H9 (cell line): ENCODE measurements at places on chromosomes 5 and 9.

DNA sequence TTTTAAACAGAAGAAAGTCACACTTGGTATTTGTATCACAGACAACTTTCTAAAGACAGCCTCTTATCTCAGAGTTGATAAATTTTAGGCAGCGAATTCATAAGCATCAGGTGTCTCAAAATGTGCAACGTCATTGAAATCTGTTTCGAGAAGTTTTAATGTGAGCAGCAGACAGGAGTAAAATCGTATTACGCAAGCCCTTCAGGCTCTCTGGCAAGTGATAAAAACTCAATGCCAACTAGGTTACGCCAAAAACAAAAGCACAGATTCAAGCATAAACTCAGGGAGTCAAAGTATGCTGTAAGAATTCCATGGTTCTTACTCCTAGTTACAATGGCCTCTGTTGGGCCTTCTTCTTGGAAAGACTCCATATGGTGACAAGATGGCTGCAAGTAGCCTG, 244.7 kb downstream of the SEMA5A start:
- DNase-seq = no peak
- no peak overlapping the region for H3K27ac ChIP-seq
- no peak overlapping the region for H3K4me3 ChIP-seq
- H3K27me3 ChIP-seq = no peaks in the 10 kb centered on the region
- no peaks in the 10 kb centered on the region for H3K4me1 ChIP-seq

DNA sequence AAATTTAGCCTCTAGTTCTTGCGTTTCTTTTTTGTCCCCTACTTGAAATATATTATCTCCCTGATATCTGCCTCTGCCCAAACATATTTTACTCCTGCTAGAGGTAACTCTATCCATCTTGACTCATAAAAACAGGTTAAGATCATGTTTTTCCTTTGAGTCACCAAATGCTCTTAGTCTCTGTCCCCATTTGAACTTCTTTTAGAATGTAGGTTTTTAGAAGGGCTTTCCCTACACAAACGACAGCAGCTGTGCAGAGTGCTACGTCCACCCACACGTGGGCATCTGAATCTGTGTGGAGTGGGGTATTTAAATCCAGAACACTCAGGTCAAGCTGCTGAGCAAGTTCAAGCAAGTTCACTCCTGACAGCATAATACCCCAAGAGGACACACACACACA, 2.2 kb downstream of the HSD17B3 start:
- H3K36me3 ChIP-seq = peaks cover 3% of the 10 kb centered on the region; the same call in 1 of the 2 replicates
- no peaks in the 10 kb centered on the region; the same call in 1 of the 2 replicates for H3K27me3 ChIP-seq
- DNase-seq = no peak
- no peak overlapping the region for H3K4me3 ChIP-seq
- no peak overlapping the region for H3K27ac ChIP-seq

DNA sequence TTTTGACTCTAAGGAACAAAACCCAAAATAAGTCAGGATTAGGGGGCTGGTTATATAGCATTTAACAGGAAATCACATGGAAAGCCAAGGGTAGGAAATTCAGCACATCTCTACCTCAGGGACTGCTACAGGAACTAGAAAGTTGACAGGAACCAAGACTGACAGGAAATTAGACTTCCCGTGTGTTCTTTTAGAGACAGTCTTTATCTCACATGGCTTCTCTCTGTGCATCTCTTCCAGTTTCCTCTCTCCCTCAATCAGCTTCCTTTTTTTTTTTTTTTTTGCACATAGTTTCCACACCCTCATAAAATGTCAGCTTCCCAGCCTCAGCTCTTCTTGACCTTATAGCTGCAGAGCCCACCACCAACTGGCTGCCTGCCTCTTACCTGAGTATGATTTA, 4.8 kb downstream of the RECK start:
- H3K4me3 ChIP-seq = no peak overlapping the region
- no peak overlapping the region for H3K27ac ChIP-seq
- H3K27me3 ChIP-seq = no peaks in the 10 kb centered on the region

- no peaks in the 10 kb centered on the region for H3K36me3 ChIP-seq
- peak overlapping the region; percentile 78 for H3K27ac ChIP-seq
- H3K27me3 ChIP-seq = no peaks in the 10 kb centered on the region
- H3K4me3 ChIP-seq = no peak overlapping the region
- H3K4me1 ChIP-seq = peaks cover 16% of the 10 kb centered on the region; the same call in 1 of the 2 replicates
Observed at GRCh38 chr5:59126708-59127573, 544.1 kb downstream of the RAB3C start.

GRCh38 chr5:92605591-92605990, 975.4 kb downstream of the NR2F1-AS1 start:
- no peaks in the 10 kb centered on the region for H3K36me3 ChIP-seq
- no peaks in the 10 kb centered on the region for H3K27me3 ChIP-seq
- H3K4me1 ChIP-seq = no peaks in the 10 kb centered on the region
- no peak overlapping the region for H3K4me3 ChIP-seq
- no peak overlapping the region for H3K27ac ChIP-seq
- DNase-seq = no peak

- H3K4me1 ChIP-seq = no peaks in the 10 kb centered on the region
- peaks cover 63% of the 10 kb centered on the region for H3K27me3 ChIP-seq
- no peak overlapping the region for H3K27ac ChIP-seq
- H3K4me3 ChIP-seq = no peak overlapping the region
- no peak for DNase-seq
Observed at GRCh38 chr5:150168864-150169263, 2.3 kb downstream of the CDX1 start.

GRCh38 chr5:30994176-30994575, 199.3 kb upstream of the CDH6 start:
- no peak for DNase-seq
- H3K36me3 ChIP-seq = no peaks in the 10 kb centered on the region
- peaks cover 3% of the 10 kb centered on the region; the same call in 1 of the 2 replicates for H3K4me1 ChIP-seq
- H3K27me3 ChIP-seq = no peaks in the 10 kb centered on the region

GRCh38 chr5:177491429-177491945, 5.9 kb downstream of the PDLIM7 start:
- H3K4me1 ChIP-seq = peaks cover 5% of the 10 kb centered on the region; the same call in 1 of the 2 replicates
- peaks cover 64% of the 10 kb centered on the region for H3K36me3 ChIP-seq
- H3K27ac ChIP-seq = no peak overlapping the region
- H3K27me3 ChIP-seq = no peaks in the 10 kb centered on the region

DNA sequence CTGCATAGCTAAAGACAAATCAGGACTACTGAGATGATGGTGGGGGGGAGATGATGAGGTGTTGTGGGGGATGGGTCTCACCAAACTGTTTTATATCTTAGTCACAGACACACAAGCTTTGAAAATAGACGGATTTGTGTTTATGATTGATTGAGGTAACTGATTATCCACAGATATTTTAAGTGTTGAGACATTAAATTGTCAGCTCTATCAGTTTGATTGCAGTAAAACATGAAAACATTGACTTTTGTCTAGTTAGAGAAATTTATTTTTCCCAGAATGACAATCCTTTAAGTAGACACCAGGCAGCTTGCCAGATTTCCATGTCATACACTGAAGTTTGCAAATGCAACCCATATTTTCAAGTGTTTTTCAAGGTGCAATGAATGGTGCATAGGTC, 149.8 kb downstream of the NR2F1-AS1 start:
- no peak overlapping the region for H3K4me3 ChIP-seq
- no peaks in the 10 kb centered on the region for H3K27me3 ChIP-seq
- H3K27ac ChIP-seq = no peak overlapping the region
- DNase-seq = no peak
- no peaks in the 10 kb centered on the region for H3K36me3 ChIP-seq
- peaks cover 5% of the 10 kb centered on the region for H3K4me1 ChIP-seq

DNA sequence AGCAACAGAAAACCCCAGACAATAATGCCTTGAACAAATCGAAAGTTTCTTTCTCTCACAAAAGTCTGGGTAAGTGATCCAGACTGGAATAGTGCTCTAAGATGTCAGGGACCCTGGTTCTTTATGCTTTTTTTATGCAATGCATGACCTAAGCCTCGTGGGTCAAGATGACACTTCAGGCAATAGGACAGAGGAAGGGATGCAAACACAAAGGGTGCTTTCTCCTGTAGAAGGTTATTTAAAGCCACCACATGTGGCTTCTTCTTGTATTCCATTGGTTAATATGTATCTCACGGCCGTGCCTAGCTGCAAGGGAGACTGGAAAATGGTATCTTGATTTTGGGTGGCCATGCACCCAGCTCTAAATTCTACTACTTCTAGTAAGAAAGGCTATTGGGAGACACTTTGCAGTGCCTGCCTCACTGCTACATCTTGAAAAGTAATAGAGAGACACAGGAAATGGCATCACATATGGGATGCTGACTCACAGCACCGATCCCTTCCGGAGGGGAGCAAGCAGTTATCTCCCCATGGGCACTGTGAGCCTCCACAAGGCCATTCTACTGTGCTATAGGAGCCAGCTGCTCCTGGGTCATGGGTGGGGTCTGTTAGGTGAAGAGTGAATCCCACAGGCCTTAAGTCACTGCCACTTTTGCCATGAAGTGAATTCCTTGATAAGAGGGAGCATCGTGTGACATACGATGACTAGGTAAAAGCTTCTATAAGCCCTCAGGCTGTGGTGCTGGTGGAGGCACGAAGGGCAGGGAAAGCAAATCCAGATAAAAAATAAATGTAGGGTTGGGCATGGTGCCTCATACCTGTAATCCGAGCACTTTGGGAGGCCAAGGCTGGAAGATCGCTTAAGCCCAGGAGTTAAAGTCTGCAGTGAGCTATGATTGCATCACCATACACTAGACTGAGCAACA, 32.5 kb upstream of the RAB14 start:
- no peaks in the 10 kb centered on the region for H3K27me3 ChIP-seq
- H3K36me3 ChIP-seq = no peaks in the 10 kb centered on the region
- H3K27ac ChIP-seq = no peak overlapping the region
